NCI-H446 treated with DMSO at 0.1 percent for 48 hours (cell line): ENCODE measurements at places on chromosomes 11 and 22.

GRCh38 chr22:24205438-24206195 is 24.3 kb downstream of the SUSD2 start:
- no peak for DNase-seq

- DNase-seq, result no peak
Observed at GRCh38 chr22:48919851-48920589, 907.7 kb downstream of the BRD1 start.

GRCh38 chr11:58926695-58927094 is 12.6 kb upstream of the GLYATL1 start:
- no peak for DNase-seq

- no peak for DNase-seq
Observed at GRCh38 chr11:45806072-45806933, 1.4 kb downstream of the SLC35C1 start.

- no peak for DNase-seq
Observed at GRCh38 chr11:122198291-122198983, 82.4 kb upstream of the BLID start.

DNA sequence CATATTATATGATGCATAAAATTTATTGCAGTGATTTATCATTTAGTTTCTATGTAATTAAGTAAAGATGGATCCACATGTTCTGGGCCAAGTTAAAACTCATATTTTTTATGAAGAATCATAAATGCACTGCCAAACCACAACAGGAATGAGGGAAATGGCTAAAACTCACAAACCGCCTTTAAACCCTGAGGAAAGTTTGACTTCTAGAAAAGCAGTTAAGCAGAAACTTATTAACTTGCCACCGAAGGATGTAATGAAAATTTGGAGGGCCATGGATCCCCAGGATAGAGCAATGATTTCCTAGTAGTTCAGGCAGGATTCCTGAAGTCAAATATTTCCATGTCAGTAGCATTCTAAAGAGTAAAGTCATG is 218.3 kb upstream of the CTSC start:
- DNase-seq, result no peak
